ENCODE measurements at places on chromosomes 12 and 14.
A peak's percentile ranks its signal among the peaks of the same experiment; 100 is the strongest.

DNA sequence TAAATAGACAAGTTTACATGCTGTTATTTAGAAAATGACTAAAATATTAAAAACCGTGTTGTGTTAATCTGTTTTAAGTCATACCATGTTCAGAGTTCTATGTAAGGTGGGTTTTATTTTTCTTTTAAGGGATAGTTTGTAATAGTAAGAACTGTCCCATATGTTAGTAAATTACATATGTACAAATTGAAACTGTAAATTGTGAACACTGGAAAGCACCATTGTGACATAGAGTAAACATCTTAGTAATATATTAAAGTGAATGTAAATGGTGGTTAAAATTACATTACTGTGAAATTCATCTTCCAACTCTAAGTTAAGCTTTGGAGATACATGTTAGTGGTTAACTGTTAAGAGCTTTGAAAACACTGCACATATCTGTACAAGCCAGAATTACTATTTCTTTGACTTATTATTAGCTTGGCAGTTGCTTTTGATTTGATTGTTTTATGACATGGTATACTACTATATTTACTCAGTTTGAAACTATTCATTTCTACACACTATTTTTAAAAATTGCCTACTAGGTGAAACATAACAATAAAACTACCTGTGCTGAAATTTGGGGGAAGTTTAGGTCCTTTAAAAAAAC, 27.4 kb upstream of the DIP2B start:
- H3K36me3 ChIP-seq: peaks cover 42% of the 10 kb centered on the region
- H3K27ac ChIP-seq: no peak overlapping the region
- H3K27me3 ChIP-seq: no peaks in the 10 kb centered on the region
- DNase-seq: no peak
- no peaks in the 10 kb centered on the region for H3K4me1 ChIP-seq

DNA sequence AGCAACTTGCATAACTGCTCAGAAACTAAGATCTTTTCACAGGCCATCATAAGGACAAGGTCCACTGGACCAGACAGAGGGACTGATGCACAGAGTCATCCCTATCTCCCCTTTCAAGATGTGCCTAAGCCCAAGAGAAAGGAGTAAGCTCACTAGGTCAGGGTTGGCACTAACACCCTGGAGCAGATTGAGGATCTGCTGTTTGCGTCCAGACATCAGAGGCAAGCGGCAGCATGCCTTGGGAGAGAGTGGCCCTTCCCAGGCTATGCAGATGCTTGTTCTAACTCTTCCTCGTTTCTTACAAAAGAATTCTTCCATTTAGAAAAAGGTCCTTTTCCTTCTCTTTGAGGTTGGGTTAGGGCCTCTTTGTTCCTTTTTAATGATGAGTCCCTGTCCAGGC, 187.2 kb downstream of the KCNA5 start:
- no peak for DNase-seq
- H3K4me1 ChIP-seq: no peaks in the 10 kb centered on the region
- no peaks in the 10 kb centered on the region for H3K36me3 ChIP-seq

- no peak for DNase-seq
- no peak overlapping the region for H3K27ac ChIP-seq
- no peaks in the 10 kb centered on the region for H3K27me3 ChIP-seq
- no peak overlapping the region for H3K4me3 ChIP-seq
- H3K4me1 ChIP-seq: no peaks in the 10 kb centered on the region
- no peaks in the 10 kb centered on the region for H3K36me3 ChIP-seq
Observed at GRCh38 chr12:55495490-55495889, 3.3 kb downstream of the OR6C68 start.

- no peak overlapping the region for H3K4me3 ChIP-seq
- H3K27me3 ChIP-seq: no peaks in the 10 kb centered on the region
- H3K4me1 ChIP-seq: no peaks in the 10 kb centered on the region
- no peaks in the 10 kb centered on the region for H3K36me3 ChIP-seq
- H3K27ac ChIP-seq: no peak overlapping the region
Observed at GRCh38 chr12:32788405-32788804, 32.7 kb upstream of the YARS2 start.

- DNase-seq: peak; percentile 71
- H3K27ac ChIP-seq: no peak overlapping the region
- H3K27me3 ChIP-seq: no peaks in the 10 kb centered on the region
- H3K4me3 ChIP-seq: no peak overlapping the region
Observed at GRCh38 chr14:58663494-58664111, 25.8 kb downstream of the DACT1 start.
